Smooth muscle cell of the coronary artery (primary cell): ENCODE measurements at places on chromosomes 2 and 18. TPM values are rescaled to one million over a fixed set of nuclear protein-coding genes. Genes with fewer than 3 reads are reported as not detected.

Gene MXD1
- total RNA-seq: 5.5 and 6.1 TPM in 2 replicates

Gene UGT1A8
- under 0.01 and 0.08 TPM in 2 replicates for total RNA-seq

Gene SMYD1
- not detected in 2 replicates for total RNA-seq

Gene TRPM8
- total RNA-seq: 0.59 TPM in 1 of 2 replicates, not detected in the other

Gene ERBB4
- total RNA-seq: under 0.01 and 5.0 TPM in 2 replicates

Gene TUBB8B
- total RNA-seq: not detected in 2 replicates

Gene COPS8
- 69.0 and 78.1 TPM in 2 replicates for total RNA-seq
